ENCODE measurements at places on chromosomes 2 and 18.

DNA sequence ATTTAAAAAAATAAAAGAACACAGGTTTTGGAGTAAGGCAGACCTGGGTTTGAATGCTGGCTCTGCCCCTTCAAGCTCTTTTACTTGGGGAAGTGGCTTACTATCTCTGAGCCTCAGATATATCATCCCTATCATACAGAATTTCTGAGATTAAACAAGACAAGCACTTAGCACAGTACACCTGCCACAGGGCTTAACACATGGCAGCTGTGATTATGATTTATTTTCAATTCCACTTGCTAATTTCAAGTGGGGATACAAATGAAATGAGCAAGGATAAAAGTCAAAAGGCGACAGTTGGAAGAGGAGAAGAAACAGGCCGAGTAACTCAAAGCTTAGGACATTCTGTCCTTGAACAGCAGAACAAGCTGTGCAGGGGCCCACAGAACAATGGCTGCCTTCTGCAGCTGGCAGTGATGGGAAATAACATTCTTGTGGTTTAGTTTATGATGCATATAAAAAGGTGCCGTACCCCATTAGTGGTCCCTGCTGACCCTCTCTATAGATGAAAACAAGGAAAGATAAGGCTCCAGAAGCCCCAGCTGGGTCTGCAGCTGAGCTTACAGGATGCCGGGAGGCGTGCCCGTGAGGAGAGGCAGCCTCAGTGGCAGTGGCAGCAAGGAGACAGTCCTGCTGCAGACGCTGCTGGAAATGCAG is 45.3 kb downstream of the KIF3C start:
- DNase-seq, result no peak

DNA sequence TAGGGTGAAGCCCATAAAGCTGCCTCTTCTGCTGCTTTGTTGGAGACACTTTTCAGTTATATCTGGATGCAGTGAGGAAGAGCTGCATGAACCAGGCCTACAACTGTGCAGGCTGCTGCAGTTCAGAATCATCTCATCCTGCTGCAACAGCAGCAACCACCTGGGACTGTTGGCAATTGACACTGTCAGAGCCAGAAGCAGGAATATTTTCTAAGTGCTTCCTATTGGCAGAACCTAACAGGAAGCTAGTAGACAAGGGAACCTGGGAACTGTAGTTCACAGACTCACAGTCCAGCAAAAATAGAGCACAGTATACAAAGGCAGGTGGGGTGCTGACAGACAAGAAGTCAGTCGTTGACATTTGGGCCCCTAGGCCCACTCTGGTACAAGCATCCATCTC is 452.9 kb upstream of the SPRED2 start:
- DNase-seq, result no peak

DNA sequence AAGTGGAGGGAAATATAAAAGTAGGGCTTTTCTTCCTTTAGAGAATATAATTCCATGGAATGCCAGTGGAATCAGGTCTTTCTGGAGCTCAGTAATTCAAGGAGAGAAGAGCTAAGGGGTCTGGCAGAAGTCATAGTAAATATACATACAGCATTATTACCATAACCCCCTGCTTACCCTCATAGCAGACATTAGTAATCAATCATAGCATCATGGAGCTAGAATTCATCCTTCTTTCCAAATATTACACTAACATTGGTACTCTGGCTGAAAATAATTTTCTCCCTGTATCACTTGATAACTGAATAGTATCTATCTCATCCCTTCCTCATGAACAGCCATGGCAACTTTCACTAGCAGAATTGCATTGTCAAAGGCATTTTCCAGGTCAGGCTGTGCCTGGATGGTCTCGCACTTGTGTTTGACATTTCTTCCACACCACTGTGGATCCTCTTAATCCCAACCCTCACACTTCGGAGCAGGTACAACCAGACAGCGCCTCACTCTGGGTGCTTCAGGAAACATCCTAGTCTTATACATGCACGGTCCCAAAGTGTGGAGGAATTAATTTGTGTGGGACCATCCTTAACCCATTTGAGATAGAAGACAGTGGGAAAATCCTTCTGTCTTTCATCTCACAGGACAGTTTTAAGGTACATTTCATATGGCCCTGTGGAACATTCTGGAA is 84.2 kb upstream of the SEC11C start:
- no peak for DNase-seq

DNA sequence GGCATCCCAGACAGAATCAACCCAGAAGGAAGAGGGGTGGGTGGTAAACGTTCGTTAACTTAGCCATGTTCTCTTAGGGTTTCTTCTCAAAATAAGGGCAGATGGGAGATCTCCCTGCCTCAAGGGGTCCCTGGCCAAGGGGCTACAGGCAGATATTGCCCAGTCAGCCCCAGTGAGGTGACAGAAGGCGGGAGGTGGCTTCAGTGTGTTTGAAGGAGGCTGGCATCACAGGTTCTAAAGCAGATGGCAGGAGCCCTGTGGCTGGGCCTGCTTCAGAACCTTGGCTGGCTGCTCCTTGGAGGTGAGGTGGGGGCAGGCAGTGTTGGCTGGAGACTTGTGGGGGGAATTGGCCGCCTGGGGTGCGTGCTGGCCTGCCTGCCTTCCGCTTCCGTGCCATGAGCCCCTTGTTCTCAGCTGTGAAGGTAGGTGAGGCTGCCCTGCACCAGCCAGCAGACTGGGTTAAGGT is 23.5 kb downstream of the HPCAL1 start:
- no peak for DNase-seq

DNA sequence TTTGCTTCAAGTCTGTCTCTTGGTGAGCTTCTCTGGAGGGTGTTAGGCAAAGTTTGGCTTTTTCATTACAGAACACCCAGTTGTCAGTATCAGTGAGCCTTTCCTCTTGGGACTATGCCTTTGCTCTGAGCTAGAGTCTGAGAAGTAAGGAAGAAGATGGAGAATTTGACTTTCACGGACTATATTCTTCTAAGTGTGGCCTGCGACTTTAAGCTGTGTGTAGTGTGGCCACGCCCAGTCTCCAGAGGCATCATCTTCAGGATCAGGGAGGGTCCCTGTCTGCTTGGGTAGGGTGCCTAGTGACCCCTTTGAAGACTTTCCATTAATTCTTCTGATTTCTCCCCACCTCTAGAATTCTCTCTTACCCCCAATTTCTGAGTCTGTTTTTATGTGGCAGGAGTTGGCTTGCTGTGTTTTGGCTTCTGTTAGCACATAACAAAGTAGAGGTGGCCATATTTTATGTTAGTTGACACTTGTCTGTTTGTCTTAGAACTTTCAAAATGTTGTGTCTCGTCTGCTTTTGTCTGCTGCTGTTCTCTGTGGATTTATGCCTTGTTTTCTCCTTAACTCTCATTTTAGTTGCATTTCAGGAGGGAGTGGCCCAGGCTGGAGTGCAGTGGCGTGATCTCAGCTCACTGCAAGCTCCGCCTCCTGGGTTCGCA is 8.6 kb downstream of the PLEKHB2 start:
- no peak for DNase-seq

DNA sequence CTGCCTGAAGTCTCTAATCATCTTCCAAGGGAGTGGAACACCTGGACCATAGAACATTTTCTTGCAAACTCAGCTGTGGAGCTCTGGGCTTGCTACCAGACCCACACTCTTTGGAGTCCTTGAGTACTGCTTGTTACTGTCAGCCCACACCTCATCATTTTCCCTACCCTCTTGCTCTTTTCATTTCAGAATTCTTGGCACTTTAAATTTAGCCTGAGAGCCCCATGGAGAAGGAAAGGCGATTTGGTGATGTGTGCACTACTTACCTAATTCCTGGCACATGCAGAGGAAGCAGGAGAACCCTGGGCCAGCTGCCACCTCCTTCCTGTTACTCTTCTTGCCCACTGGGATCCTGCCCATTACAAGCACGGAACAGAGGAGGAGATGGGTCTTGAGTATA is 31.7 kb downstream of the TMEM178A start:
- DNase-seq, result no peak

DNA sequence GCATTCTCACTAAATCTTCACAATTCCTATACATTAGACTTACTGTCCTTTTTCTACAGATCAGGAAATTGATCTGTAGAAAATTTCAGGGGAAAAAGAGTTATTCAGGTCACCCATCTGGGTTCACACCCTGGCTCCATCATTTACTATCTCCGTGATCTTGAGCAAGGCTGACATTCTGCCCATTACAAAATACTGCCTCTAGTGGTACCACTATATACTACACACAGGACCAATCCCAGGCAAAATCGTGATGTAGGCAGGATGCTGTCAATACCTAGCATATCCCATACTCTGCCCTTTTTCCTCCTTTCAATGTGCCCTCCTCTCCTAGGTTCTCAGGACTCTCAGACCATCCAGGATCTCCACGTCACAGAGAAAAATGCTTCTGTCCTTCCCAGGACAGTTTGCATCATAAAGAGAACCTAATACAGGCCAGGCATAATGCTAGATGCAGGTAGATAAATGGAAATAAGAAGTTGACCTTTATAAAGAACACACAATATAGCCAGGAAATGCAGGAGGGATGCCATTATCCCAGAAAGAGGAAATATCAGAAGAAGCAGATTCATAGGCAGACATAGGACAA is 101.9 kb downstream of the CDH20 start:
- DNase-seq, result no peak

GRCh38 chr2:151409601-151410484 is at the start of gene RIF1:
Gene RIF1, plus strand, starts transcription at chr2:151409902. Its CDS starts 522 bp downstream, at chr2:151410424.
- DNase-seq, result peak; percentile 37

DNA sequence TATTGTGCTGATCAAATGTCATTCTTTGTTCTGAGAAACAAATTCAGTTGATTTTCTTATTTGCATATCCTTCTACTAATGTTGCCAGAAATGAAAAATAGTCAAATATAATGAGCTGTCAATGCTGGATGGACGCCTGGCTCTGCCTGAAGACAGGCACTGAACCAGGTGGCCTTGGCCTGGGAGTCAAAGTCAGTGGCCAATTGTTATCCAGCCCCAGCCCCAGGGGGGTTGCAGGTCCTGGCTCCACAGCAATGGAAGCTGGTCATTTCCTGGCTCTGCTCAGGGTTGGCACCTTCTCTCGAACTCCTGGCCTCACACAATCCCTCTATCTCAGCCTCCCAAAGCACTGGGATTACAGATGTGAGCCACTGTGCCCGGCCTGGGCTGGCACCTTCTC is 176.8 kb upstream of the GLI2 start:
- no peak for DNase-seq

DNA sequence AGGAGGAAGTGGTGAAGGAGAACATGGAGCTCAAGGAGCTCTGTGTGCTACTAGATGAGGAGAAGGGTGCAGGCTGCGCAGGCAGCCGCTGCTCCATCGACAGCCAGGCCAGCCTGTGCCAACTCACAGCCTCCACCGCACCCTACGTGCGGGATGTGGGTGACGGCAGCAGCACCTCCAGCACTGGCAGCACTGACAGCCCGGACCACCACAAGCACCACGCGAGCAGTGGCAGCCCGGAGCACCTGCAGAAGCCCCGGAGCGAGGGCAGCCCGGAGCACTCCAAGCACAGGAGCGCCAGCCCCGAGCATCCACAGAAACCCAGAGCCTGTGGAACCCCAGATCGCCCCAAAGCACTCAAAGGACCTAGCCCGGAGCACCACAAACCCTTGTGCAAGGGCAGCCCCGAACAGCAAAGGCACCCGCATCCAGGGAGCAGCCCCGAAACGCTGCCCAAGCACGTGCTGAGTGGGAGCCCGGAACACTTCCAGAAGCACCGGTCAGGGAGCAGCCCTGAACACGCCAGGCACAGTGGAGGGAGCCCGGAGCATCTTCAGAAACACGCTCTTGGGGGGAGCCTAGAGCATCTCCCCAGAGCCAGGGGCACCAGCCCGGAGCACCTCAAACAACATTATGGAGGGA is 9.0 kb downstream of the CCDC85A start:
- no peak for DNase-seq

DNA sequence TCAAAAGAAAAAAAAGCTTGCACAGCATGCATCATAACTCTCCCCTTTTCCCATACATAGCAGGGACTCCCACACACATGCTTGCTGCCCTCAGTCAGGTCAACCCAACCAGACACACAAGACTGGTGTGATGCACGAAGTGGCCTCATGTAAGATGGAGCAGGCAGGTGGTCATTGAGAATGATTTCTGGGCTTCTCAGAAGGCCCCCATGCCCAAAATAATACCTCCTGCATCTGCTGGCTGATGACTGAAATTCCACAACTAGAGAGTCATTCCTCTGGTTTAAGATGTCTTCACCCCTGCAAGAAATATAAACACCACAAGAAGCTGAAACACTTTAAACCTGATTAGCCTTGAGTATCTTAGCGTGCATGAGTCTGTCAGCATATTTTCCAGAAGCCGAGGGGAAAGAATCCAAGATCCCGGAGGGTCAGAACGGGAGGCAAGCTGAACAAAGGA is 131.1 kb downstream of the AFF3 start:
- no peak for DNase-seq

GRCh38 chr2:208648368-208648767 is 241.8 kb downstream of the PTH2R start:
- no peak for DNase-seq

DNA sequence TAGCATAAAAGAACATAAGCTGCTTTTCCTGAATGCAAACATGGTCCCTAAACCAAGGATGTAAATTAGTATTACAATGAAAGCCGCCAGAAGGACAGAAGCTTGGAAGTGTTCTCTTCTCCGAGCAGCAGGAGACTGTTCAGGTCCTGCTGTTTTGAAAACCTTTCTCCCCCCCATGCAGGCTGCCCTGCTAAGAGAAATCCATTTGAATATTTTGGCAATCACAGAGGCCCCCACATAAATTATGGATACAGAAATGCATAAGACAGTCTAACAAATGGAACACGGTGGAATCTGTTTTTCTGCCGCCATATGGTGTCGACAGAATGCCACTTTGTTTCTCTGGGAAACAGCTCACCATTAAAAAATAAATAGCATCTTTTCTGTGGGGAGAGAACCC is 600.4 kb upstream of the KLHL29 start:
- DNase-seq, result no peak

DNA sequence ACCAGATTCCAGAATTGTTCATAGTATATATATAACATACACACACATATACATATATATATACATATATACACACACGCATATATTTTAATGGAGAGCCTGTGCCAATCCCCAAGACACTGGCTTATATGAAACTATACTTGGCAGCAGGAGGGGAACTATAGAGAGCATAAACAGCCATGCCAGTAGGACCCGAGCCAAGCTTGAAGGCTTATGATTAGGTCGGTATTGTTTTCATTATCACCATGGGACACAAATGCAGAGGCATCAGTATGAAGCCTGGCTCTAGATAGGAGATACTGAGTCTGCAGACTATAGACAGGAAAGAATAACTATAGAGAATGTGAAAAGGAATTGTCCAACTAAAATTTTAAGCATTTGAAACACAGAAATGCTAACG is 181.2 kb downstream of the VWC2L start:
- no peak for DNase-seq

DNA sequence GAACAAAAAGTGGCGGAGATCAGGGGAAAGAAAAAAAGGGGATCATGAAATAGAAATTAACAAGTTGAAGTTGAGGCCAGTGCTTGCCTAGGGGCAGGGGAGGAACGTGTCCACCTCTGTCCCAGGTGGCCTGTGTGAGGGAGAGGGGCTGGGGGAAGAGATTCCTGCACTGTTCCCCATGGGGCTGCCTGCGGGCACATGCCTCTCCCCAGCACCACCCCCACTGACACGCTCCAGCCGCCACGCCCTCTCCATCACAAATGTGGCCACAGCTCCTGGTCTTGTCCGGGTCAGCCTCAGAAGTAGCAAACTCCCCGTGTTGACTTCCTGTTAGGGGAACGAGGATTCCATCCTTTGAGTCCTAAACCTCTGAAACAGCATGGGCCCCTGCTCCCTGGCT is 161.2 kb downstream of the GLI2 start:
- DNase-seq, result no peak

- DNase-seq, result no peak
Observed at GRCh38 chr18:46291149-46291548, 187.0 kb downstream of the HAUS1 start.

GRCh38 chr2:156398176-156398575 is 38.0 kb upstream of the GPD2 start:
- DNase-seq, result no peak

Data from esophagus squamous epithelium (tissue), 5 donors.